Activated CD8-positive, alpha-beta memory T cell treated with anti-CD3 and anti-CD28 coated beads, Interleukin-2, amount 10 ng/mL, durations not matched to agents 7 days and 5 days (primary cell): ENCODE measurements at places on chromosomes 3 and 15. TPM values are rescaled to one million over a fixed set of nuclear protein-coding genes. Genes with fewer than 3 reads are reported as not detected.

Gene NANOGP8
- not detected for total RNA-seq

Gene CEP152
- total RNA-seq, result 58.9 TPM

Gene AZI2
- total RNA-seq, result 68.1 TPM

Gene PSMA4
- 231 TPM for total RNA-seq

Gene LMCD1
- total RNA-seq, result 2.3 TPM

Gene FETUB
- not detected for total RNA-seq

Gene PTX3
- not detected for total RNA-seq

Gene SKOR1
- total RNA-seq, result 0.23 TPM

Gene PLSCR2
- total RNA-seq, result not detected

Gene CDCP1
- 7.0 TPM for total RNA-seq

Gene SLC15A2
- 2.4 TPM for total RNA-seq

Gene DOCK3
- total RNA-seq, result 3.4 TPM

Gene C3orf49
- not detected for total RNA-seq

Gene CHDH
- 1.0 TPM for total RNA-seq
